ENCODE measurements at places on chromosomes 11 and 22. TPM values are rescaled to one million over a fixed set of nuclear protein-coding genes. Genes with fewer than 3 reads are reported as not detected.

HTR3B gene
- total RNA-seq, result not detected

CYP2D6 gene
- total RNA-seq, result 0.17 TPM

PLAAT4 gene
- 5.0 TPM for total RNA-seq

BEST1 gene
- 1.7 TPM for total RNA-seq

MS4A8 gene
- not detected for total RNA-seq

RPS6KB2 gene
- total RNA-seq, result 55.2 TPM

SGSM1 gene
- not detected for total RNA-seq

RPS6KA4 gene
- total RNA-seq, result 39.7 TPM

MPEG1 gene
- total RNA-seq, result not detected

CCDC73 gene
- not detected for total RNA-seq

ZP1 gene
- 0.50 TPM for total RNA-seq

STK33 gene
- 5.9 TPM for total RNA-seq

NAP1L4 gene
- 86.2 TPM for total RNA-seq

SSTR3 gene
- not detected for total RNA-seq

PLAAT2 gene
- total RNA-seq, result not detected

CREB3L1 gene
- total RNA-seq, result 37.0 TPM

OR52A5 gene
- total RNA-seq, result not detected

GPHA2 gene
- total RNA-seq, result not detected

SLC7A4 gene
- 0.17 TPM for total RNA-seq

TMEM132A gene
- 69.7 TPM for total RNA-seq

CYTH4 gene
- 0.17 TPM for total RNA-seq

NAALAD2 gene
- total RNA-seq, result 2.2 TPM

KRTAP5-10 gene
- total RNA-seq, result not detected

LGR4 gene
- 3.7 TPM for total RNA-seq

ABCG4 gene
- 0.34 TPM for total RNA-seq

BCO2 gene
- under 0.01 TPM for total RNA-seq

OR51E1 gene
- total RNA-seq, result not detected

TEX12 gene
- not detected for total RNA-seq

BIRC3 gene
- total RNA-seq, result 1.9 TPM

MS4A3 gene
- total RNA-seq, result not detected

PNPLA5 gene
- not detected for total RNA-seq

FGF3 gene
- total RNA-seq, result not detected

ANGPTL5 gene
- total RNA-seq, result not detected

CENPM gene
- 42.2 TPM for total RNA-seq

EPS8L2 gene
- 11.8 TPM for total RNA-seq

ROBO4 gene
- total RNA-seq, result 2.2 TPM

TBX10 gene
- total RNA-seq, result not detected

MICALL1 gene
- total RNA-seq, result 26.2 TPM

TMEM218 gene
- total RNA-seq, result 27.5 TPM

Data from bronchus fibroblast of lung (primary cell).